Psoas muscle (tissue), 8 donors: ENCODE measurements at places on chromosomes 3 and 15. TPM values are rescaled to one million over a fixed set of nuclear protein-coding genes. Genes with fewer than 3 reads are reported as not detected.

- DNase-seq, result no peak
- no peaks in the 10 kb centered on the region for H3K4me1 ChIP-seq
- no peaks in the 10 kb centered on the region for H3K36me3 ChIP-seq
These were observed 144.1 kb upstream of the PEX5L start for GRCh38 chr3:180180795-180181194.

- no peaks in the 10 kb centered on the region for H3K27me3 ChIP-seq
- no peak overlapping the region for H3K27ac ChIP-seq
- DNase-seq, result no peak
- H3K36me3 ChIP-seq, result no peaks in the 10 kb centered on the region
These were observed 9.3 kb upstream of the RFTN1 start for GRCh38 chr3:16522834-16523233.

DNA sequence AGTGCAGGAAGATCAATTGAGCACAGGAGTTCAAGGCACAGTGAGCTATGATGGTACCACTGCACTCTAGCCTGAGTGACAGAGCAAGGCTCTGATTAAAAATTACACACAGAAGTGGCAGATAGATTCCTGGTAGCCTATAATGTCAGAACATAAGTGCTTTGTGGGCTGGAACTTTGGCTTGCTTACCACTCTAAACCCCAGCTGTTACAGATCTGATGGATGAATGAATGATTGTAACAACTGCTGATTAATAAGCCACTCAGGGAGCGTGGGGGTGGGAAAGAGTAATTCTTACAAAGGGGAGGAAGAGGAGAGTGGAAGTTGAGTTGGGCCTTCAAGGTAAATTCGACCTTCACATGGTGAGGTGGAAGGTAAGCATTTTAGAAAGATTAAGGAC, 40.9 kb upstream of the PTPN23 start:
- DNase-seq, result no peak
- no peak overlapping the region for H3K27ac ChIP-seq
- no peaks in the 10 kb centered on the region for H3K4me1 ChIP-seq
- H3K27me3 ChIP-seq, result no peaks in the 10 kb centered on the region
- no peak overlapping the region for H3K4me3 ChIP-seq

Gene HCLS1
- total RNA-seq, result 9.9 TPM

DNA sequence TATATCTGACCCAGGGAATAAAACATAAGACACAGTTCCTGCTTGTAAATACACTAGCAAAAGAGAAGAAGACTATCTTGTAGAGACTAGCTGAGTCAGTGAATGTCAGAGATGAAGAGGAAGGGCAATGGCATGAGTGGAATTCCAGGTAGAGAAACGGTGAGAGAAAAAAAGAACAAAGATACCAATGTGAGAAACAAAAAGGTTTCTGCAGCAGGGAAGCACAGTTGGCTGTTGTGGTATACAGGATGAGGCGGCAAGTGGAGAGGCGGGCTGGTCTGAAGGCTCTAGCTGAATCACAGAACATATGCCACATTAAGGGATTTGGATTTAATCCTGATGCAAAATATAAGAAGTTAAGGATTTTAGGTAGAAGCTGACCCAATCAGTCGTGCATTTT, 17.1 kb upstream of the TASOR start:
- no peaks in the 10 kb centered on the region for H3K36me3 ChIP-seq
- H3K27me3 ChIP-seq, result peaks cover 3% of the 10 kb centered on the region
- H3K4me1 ChIP-seq, result no peaks in the 10 kb centered on the region
- no peak overlapping the region for H3K4me3 ChIP-seq

- no peak for DNase-seq
- H3K4me3 ChIP-seq, result no peak overlapping the region
- H3K27ac ChIP-seq, result no peak overlapping the region
- no peaks in the 10 kb centered on the region for H3K4me1 ChIP-seq
- no peaks in the 10 kb centered on the region for H3K36me3 ChIP-seq
These were observed 105.5 kb downstream of the PYDC2 start for GRCh38 chr3:191566469-191566868.

GRCh38 chr15:37773111-37773860, 161.2 kb upstream of the TMCO5A start:
- DNase-seq, result no peak
- H3K27me3 ChIP-seq, result no peaks in the 10 kb centered on the region
- no peak overlapping the region for H3K4me3 ChIP-seq
- H3K27ac ChIP-seq, result no peak overlapping the region
- no peaks in the 10 kb centered on the region for H3K36me3 ChIP-seq
- H3K4me1 ChIP-seq, result no peaks in the 10 kb centered on the region

- no peak for DNase-seq
- H3K4me1 ChIP-seq, result no peaks in the 10 kb centered on the region
- no peak overlapping the region for H3K27ac ChIP-seq
- H3K4me3 ChIP-seq, result no peak overlapping the region
- H3K27me3 ChIP-seq, result no peaks in the 10 kb centered on the region
These were observed 163.2 kb downstream of the MINAR1 start for GRCh38 chr15:79595306-79595705.

DNA sequence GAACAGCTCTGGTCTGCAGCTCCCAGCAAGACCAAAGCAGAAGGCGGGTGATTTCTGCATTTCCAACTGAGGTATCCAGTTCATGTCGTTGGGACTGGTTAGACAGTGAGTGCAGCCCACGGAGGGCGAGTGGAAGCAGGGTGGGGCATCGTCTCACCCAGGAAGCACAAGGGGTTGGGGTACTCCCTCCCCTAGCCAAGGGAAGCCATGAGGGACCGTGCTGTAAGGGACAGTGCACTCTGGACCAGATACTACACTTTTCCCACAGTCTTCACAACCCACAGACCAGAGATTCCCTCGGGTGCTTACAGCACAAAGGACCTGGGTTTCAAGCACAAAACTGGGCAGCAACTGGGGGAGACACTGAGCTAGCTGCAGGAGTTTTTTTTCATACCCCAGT, 8.5 kb upstream of the SLC25A36 start:
- H3K4me3 ChIP-seq, result no peak overlapping the region
- DNase-seq, result no peak
- no peaks in the 10 kb centered on the region for H3K4me1 ChIP-seq
- no peak overlapping the region for H3K27ac ChIP-seq

DNA sequence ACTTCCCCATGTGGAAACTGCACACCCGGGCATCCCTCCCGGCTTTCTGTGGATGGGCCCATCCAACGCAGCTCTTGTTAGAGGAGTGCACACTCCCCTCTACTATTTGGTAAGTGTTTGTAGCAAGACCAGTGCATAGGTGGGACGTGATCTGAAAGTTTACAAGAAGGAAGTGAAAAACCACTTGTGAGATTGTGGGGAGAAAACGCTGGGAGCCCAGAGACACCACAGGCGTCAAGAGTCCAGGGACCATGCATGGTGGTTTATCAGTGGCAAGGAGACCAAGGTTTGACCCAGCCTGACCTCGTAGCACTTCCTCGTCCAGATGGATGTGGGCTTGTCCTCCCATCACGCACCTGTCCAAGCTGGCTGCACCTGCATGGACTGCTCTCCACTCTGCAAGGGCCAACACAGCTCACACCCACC, 51.6 kb downstream of the ATP10A start:
- peaks cover 2% of the 10 kb centered on the region for H3K27me3 ChIP-seq
- H3K4me3 ChIP-seq, result no peak overlapping the region
- no peaks in the 10 kb centered on the region for H3K36me3 ChIP-seq
- H3K4me1 ChIP-seq, result no peaks in the 10 kb centered on the region
- DNase-seq, result no peak

DNA sequence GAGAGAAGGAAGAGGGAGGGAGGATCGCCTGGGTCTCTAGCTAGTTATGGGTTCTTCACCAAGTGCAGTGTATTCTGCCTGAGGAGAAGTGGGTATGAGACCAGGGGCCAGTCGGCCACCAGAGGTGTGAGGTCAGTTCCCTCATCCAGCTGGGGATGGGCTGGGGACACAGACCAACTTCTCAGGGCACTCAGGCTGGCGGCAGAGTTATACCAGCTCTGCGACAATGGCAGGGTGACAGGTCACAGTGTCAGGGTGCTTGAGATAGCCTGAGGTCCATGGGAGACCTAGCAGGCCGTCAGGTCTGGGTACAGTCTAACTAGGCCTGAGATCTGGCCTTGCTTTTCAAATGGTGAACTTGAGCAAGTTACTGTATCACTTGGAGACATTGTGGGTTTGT, 31.4 kb upstream of the PLXNA1 start:
- H3K4me3 ChIP-seq, result no peak overlapping the region
- no peaks in the 10 kb centered on the region for H3K27me3 ChIP-seq
- H3K36me3 ChIP-seq, result no peaks in the 10 kb centered on the region
- DNase-seq, result no peak
- no peak overlapping the region for H3K27ac ChIP-seq
